ENCODE measurements at places on chromosomes 3 and 15.

DNA sequence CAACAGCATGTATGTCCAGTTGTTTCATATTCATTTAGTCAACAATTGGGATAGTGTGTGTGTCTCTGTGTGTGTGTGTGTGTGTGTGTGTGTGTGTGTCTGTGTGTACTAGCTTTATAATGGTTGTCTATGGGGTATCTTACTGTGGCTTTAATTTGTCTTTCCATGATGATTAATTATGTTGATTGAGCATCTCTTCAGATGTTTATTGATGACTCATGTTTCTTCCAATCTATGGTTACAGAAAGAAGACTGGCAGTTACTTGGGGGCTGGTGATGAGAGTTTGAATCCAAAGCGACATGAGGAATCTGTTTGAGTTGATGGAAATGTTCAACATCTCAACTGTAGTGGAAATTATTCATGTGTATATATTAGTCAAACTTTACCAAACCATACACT lies 440.1 kb downstream of the ZNF385D start:
- DNase-seq, result no peak

GRCh38 chr15:39666677-39667076 lies 85.8 kb downstream of the THBS1 start:
- no peak for DNase-seq

DNA sequence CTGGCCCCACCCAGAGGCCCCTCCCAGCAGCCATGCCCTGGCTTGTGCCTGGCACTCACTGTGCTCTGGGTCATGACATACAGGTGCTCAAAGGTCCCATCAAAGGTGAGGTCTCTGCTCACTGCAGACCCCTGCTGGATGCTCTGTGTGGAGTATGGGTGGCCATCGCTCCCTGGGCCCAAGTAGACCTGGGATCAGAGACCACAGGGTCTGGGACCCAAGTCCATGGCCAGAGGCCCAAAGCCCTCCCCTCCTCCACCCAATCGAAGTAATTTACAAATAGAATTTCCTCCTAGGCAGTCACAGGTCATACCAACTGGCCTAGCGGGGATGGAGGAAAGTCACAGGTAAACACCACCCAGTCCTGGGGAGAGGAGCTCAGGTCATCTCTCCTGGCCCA lies 7.6 kb downstream of the PLXNB1 start:
- no peak for DNase-seq

DNA sequence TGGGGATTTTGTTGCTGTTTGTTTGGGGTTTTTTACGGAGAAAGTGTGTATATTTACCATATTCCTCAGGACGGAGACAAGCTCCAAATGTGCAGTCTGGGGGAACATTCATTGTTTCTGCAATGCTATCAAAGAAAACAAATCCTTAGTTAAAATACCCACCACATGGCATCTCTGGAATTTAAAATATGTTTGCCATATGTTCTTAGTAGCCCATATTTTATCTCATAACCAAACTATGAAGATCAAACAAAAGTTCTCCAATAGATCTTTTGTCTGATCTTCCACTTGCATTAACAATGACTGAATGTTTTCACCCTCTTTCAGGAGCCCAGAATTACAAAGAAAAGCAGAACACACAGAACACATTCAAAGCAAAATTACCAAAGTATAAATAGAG lies 35.3 kb downstream of the EFHB start:
- DNase-seq, result no peak

GRCh38 chr15:66476535-66476934 lies 21.0 kb downstream of the SNAPC5 start:
- no peak for DNase-seq

DNA sequence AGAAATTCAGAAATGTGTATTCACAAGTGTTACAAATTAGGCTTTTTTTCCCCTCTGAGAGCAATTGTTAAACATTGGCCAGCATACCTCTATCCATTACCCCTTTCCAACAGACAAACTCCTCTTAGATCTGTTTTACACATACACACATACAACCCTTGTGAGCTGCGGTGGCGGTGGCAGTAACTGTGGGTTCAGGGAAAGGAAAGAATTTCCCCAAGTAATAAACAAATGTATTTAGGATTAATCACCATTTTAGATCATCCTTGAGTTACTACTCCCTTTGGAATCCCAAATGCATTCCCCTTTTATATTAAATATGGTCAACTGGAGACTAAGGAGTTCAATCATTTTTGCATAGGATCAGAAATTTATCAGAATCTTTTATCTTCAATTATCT lies 667.0 kb downstream of the FHIT start:
- no peak for DNase-seq

- peak; percentile 40 for DNase-seq
These were observed 2.0 kb downstream of the AP2M1 start for GRCh38 chr3:184176377-184177330.

DNA sequence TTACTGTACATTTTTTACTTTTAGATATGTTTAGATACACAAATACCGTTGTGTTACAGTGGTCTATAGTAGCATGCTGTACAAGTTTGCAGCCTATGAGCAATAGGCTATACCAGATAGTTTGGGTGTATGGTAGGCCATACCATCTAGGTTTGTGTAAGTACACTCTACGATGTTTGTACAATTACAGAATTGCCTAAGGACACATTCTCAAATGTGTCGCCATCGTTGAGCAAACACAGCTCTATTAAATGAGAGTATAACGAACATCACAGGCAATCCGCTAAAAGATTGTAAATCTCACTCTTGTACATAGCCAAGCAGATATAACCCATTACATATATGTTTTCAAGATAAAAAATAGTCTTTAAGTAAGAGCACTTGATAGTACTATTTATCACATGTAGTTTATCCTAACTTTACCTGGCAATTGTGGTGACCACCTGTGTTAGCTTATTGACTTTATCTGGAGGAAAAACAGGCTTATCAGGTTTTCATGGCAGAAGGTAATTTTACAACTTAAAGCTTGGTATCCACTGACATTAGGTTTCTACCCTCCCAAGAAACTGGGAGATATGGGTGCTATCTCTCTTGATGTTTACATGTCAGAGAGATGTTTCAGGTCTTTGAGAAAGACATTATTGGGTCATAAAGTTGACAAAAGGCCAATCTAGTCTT lies 898.7 kb downstream of the NSUN3 start:
- DNase-seq, result no peak

GRCh38 chr3:32239307-32240158 lies 1.1 kb downstream of the CMTM8 start:
- DNase-seq, result no peak

GRCh38 chr15:88835646-88836045 lies 32.4 kb downstream of the ACAN start:
- DNase-seq, result no peak

GRCh38 chr3:151750181-151750580 lies 16.5 kb downstream of the AADACL2 start:
- no peak for DNase-seq

GRCh38 chr15:84575493-84575892 lies 25.3 kb upstream of the ZSCAN2 start:
- DNase-seq, result no peak

DNA sequence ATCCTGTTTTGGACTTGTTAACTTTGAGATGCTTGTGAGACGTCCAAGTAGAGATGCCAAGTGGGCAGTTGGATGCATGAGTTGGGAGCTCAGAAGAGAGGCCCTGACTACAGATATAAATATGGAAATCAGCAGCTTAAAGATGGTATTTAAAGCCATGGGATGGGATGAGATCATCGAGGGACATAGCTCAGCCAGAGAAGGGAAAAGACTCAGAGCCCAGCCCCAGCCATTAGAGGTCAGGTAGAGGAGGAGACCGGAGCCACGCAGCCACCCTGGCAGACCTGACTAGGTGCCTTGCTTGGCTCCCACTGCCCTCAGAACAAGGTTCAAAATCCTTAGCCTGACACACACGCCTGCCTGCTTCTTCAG lies 31.1 kb downstream of the ATP2B2 start:
- no peak for DNase-seq

DNA sequence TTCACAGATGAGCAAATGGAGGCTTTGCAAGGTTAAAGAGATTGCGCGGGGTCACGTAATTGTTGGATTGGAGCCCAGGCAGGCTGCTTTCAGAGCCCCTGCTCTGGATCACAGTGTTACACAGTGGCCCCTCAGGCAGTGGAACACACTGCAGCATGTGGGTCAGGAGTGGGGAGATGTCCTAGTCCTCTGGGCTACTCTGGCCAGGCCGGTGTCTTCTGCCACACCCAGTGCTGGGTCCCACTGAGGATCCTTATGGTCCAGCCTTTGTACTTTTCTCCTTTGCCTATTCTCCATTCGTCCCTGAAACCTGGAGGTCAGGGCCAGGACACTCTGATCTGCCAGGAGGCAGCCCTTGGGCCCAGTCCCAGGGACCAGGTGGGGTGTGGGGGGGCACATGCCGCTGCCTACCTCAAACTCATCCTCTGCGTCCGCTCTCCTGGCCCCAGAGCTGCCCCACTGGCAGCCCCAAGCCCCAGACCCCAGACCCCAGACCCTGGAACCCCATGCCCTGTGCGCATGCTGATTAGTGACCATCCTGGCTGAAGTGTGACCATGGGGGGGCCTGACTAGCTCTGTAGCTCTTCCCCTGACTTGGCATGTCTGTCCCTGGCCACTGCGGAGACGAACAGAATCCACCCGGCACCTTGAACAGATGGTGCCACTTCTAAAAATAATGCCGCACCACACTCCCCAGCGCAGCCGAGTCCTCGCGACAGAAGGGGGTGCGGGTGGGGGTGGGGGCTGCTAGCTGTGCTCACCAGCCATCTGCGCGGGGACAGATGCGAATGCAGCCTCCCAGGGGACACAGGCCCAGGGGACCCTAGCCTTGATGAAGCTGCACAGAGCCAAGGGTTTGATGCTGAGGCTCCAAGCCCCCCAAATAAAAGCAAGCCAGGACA lies 41.6 kb downstream of the ATP2B2 start:
- DNase-seq, result no peak

DNA sequence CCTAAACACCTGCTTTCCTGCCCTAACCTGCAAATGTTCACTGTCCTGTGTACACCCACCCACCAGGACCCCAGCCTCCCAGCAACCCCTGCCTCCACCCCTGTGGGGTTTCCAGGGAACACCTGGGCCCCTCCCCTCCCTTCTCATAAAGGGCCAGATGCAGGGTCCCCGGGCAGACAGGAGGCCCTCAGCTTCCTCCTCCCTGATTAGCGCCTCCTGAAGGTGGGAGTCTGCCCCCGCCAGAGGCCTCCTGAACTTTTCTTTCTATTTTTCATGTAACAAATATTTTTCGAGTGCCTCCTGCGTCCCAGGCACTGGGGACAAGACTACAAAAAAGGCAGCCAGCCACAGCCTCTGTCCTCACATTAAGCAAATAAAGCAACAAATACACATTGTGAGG lies 135.4 kb upstream of the LINGO1 start:
- DNase-seq, result no peak

GRCh38 chr3:150447631-150448465 lies 39.8 kb downstream of the TSC22D2 start:
- DNase-seq, result no peak

- DNase-seq, result no peak
These were observed 7.6 kb downstream of the CPN2 start for GRCh38 chr3:194343561-194343893.

GRCh38 chr3:74346896-74347295 lies 267.6 kb downstream of the CNTN3 start:
- DNase-seq, result no peak

- DNase-seq, result no peak
These were observed 311.7 kb upstream of the GOLIM4 start for GRCh38 chr3:168407381-168407780.

DNA sequence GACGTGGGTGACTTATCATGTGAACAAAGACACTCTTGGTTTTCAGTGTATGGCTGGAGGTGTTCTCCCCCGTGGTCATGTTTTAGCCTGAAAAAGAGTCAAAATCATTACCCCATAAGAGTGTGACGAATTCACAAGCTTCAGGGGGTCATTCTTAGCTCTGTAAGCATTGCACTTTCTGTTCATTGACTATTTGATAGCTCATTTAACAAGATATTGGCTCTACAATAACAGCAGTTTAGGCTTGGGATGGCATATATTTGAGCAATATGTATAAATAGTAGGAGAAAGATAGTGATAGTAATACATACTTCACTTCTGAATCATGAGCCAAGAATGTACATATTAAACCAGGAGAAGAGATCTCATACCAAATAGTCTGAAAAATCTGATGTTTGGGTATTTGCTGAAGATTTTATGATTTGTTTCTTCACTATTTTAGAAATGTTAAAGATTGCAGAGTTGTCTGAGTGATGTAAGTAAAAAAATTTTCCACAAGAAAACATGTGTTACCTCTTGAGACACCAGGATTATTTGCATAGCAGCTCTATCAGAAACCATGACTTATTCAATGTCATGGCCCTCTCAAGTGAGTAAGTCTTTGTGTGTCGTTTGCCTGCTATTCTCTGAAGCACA lies 996.0 kb downstream of the OTOL1 start:
- DNase-seq, result no peak

- DNase-seq, result no peak
These were observed 158.5 kb downstream of the FBLN2 start for GRCh38 chr3:13707456-13707855.

DNA sequence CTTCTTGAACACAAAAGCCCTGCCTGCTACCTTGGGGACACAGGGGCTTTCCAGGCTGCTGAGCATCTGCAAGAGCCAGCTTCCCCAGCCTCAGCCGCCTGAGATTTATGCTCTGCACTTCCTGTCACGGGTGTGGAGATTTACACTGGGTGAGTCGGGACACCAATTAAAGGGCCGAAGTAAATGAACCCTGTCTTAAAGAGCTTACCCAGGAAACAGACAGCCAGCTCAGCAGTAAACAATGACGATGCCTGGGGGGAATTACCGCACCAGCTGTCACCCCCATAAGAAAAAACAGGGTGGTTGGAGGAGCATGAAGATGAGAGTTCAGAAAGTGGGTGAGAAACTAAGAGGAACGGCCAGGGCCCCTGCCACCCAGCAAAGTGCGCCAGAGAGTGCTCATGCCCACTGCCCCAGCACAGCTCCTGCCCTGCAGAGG lies 37.5 kb upstream of the IQSEC1 start:
- DNase-seq, result no peak

DNA sequence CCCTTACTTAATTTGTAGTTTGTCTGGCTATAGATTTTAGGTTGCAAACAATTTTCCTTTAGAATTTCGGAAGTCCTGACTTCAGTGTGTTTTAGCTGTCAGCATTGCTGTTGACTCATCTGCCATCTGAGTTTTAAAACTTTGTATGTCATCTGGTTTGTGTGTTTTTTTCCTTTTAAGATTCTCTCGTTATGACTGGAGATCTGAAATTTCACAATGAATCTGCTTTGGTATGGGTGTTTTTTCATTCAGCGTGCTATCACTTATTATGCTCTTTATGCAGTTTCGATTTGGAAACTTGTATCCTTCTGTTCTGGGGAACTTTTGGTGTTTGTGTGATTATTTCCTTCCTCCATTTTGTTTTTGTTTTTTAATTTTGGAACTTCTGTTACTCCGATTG lies 53.7 kb upstream of the ZNF280D start:
- no peak for DNase-seq

DNA sequence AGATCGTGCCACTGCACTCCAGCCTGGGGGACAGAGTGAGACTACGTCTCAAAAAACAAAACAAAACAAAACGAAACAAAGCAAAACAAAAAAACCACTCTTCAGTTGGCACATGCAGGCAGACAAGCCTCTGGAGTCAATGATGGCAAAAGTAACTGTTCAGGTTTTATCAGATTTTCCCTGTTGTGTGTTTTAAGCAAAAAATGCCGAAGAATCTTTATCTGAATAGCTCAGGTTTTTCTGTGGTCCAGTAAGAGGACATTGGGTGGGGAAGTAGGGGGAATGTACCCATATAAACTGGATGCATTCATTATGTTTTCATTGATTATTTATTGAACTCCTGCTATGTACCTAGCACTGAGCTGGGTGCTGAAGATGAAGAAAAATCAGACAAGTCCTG lies 20.8 kb upstream of the BCL2A1 start:
- no peak for DNase-seq

GRCh38 chr15:40630313-40630712 lies 36.3 kb downstream of the KNL1 start:
- DNase-seq, result no peak

- DNase-seq, result no peak
These were observed 280.2 kb upstream of the C2CD4B start for GRCh38 chr15:62445244-62445643.

Data from globus pallidus (tissue), 1 donor.